ENCODE measurements at places on chromosomes 12 and 14.

DNA sequence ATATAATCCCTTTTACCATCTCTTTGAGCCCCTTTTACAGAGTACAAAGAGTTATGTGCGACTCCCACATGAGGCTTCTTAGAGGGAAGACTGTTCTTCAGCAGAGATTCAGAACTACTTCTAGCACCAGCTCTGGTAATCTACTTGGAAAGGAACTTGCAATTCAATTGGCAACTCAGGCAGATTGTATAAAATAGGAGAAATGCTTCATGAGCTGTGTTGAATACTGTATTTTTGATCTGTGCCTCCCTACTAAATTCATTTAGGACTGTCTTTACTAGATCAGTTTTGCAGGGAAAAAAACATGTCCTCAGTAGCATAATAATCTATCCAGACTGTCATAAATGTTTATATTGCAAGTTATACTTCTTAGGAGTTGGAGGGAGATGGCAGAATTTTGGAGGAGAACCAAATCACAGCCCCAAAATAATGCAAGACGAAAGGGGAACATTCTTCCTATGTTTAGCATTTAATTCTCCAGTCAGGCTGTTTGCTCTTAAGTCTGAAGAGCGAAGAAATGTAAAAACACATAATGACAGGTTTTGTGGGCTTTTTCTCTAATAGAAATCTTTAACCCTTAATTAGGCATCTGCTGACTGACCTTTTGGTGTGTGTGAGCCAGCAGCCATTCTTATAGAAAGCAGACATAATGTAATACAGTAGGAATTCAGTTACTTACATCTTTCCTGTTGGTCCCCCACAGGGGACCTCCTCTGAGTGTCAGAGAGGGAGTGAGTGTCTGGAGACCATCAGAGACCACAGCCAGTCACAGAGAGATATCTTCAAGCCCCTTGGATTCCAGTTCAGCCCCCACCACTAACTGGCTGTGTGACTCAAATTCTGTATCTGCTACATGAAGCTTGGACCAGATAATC, 3.9 kb downstream of the ANO4 start:
- peak; percentile 68 for DNase-seq

GRCh38 chr12:104909761-104910160, 48.3 kb downstream of the SLC41A2 start:
- no peak for DNase-seq

DNA sequence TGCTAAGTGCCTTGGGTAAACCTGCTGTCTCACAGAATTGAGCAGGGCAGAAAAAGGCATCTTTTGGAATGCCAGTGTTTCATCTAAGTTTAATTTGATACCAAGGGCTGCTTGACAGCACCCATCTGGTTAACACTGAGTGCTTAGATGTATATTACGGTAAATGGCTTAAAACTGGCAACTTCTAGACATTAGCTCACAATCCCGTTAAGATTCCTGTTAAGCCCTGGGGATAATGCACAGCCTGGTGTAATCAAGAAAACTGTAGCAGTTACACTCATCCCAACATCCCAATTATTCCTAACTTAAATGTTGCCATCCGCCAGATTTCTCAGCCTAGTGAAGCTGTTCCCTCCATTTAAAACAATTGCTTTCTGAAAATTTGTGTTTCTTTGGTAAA, 29.9 kb downstream of the PPFIBP1 start:
- no peak for DNase-seq

DNA sequence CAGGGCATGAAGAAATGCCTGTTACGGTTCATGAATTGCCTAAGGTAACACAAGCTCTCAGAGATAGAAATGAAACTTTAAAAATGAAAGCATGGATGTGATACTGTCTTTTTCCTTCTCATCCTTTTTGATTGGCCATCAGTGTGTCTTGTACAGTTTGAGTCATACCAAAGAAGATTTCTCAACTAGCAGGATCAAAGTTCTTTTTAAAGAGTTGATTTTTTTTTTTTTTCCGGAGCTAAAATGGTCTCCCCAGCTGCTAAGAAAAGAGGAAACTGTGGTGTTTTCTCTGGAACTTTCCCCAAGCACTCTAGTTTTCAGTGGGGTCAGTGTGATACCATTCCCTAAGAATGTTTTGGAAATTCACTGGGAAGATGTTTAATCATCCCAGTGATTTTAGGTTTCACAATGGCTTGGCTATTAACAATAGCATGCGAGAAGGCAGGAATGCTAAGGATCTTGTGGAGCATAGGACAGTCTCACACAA, 105.0 kb downstream of the ETNK1 start:
- DNase-seq, result peak; percentile 97

DNA sequence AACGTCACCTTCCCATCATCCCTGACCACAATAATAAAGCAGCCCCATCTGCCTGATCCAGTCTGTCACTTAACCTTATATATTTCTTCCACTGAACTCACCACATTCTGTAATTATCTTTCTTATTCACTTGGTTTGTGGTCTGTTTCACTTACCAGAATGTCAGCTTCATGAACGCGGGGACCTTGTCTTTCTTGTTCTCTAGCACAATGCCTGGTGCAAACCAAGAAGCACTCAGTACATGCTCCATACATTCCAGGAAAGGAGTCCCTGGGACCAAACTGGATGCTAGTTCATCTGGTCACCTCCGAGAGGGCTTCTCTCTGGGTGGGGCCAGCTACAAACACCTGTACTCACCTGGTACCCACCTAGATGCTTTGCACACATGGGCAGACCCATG, 17.4 kb upstream of the ANKRD33 start:
- no peak for DNase-seq

DNA sequence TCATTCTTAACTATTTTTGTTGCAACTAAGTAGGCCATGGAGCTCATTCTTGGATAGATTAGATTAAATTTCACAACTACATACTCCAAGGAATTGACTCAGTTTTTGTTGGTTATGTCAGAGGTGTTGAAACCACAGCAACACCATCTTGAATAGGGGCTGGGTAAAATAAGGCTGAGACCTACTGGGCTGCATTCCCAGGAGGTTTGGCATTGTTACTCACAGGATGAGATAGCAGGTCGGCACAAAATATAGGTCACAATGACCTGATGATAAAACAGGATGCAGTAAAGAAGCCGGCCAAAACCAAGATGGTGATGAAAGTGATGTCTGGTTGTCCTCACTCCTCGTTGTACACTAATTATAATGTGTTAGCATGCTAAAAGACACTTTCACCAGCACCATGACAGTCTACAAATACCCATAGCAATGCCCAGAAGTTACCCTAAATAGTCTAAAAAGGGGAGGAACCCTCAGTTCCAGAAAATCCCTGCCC, 20.9 kb downstream of the DMAC2L start:
- DNase-seq, result peak; percentile 90

GRCh38 chr14:71647086-71647784, 285.0 kb upstream of the RGS6 start:
- no peak for DNase-seq

GRCh38 chr12:72030277-72030676, 91.6 kb downstream of the TPH2 start:
- no peak for DNase-seq

DNA sequence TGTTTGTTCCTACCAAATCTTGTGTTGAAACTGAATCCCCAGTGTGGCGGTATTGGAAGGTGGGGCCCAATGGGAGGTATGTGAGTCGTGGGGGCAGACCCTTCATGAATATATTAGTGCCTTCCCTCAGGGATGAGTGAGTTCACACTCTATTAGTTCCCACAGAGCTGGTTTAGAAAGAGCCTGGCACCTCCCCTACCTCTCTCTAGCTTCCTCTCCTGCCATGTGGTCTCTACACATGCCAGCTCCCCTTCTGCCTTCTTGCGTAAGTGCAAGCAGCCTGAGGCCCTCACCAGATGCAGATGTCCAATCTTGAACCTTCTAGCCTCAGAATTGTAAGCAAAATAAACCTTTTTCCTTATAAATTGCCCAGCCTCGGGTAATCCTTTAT, 105.8 kb downstream of the SPTSSA start:
- DNase-seq, result no peak

DNA sequence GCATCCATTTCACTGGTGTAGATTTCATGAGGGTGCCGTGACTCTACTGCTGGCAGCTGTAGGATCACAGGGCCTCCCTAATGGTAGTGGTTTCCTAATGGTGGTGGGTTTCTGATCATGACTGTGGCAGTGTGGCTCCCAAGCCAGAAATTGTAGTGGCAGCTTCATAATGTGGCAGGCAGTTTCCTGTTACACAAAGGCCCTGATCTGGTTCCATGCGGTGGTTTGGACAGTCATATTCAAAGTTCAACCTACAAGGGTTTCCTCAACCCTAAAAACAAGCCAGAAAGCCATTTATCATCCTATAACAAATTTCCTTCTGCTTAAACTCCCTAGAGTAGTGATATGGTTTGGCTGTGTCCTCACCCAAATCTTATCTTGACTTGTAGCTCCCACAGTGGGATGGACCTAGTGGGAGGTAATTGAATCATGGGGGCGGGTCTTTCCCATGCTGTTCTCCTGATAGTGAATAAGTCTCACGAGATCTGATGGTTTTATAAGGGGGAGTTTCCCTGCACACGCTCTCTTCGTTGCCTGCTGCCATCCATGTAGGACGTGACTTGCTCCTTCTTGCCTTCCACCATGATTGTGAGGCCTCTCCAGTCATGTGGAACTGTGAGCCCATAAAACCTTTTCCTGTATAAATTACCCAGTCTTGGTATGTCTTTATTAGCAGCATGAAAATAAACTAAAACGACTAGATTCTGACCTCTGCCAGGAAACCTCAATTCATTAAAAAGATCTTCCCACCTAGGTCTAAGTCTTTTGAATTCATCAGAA, 257.1 kb downstream of the EFCAB11 start:
- no peak for DNase-seq

DNA sequence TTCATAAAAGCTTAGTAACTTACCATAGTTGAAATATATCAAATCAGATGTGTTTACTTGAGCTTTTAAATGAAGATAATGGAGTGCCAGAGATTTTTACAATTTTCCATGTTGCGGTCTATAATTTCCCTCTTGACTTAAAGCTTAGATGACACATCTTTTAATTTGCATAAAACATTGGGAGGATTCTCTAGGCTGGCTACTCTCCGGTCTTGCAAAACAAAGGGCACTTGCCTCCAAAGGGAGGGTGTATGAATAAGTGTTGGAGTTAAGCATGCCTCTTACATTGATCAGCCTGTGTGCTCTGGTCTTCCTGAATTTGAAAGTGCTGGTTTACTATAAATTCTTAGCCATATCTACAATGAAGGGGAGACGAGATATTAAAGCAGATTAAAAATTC, 336.4 kb upstream of the NAV3 start:
- no peak for DNase-seq

GRCh38 chr14:36771028-36771640, 109.5 kb downstream of the PAX9 start:
- no peak for DNase-seq

- DNase-seq, result no peak
These were observed 128.1 kb downstream of the PRKD1 start for GRCh38 chr14:29799464-29800095.

DNA sequence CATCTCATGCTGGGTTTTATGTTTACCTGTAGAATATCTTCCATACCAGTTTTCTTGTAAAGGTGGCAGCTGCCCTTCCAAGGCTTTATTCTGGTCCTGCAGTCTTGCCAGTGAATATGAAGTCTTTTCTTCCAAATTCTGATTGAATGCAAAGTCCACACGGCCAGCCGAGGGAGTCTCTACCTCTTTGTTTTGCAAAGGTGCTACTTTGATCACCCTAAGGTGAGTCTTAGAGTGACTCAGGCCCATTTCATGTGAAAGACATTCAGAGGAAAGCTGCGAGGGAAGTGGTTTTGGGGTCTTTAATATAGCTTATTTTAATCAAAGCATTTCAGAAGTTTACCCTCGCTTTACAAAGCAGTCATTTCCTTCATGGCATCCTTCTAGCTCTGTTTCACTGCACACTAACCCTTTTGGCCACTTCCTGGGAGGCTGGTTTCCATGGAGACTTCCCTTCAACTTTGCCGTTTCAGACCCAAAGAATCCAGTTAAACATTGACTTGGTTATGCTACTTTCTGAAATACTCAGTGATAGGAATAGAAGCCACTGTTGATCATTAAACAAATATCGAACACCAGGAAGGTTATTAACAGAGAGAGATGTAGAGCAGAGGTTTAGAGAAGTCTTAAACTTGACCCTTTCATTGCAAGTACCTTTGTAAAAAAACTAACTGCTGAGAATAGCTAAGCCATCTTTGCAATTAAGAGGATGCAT, at the start of gene CCDC198:
Gene CCDC198 (minus strand): TSS at position 391 of the 715 bp plus-strand sequence. CDS start 142 bp downstream, at position 249.
- peak; percentile 49 for DNase-seq

- DNase-seq, result no peak
These were observed 148.1 kb downstream of the KIF26A start for GRCh38 chr14:104286496-104286895.

GRCh38 chr12:83920821-83921547, 991.6 kb downstream of the SLC6A15 start:
- DNase-seq, result no peak

DNA sequence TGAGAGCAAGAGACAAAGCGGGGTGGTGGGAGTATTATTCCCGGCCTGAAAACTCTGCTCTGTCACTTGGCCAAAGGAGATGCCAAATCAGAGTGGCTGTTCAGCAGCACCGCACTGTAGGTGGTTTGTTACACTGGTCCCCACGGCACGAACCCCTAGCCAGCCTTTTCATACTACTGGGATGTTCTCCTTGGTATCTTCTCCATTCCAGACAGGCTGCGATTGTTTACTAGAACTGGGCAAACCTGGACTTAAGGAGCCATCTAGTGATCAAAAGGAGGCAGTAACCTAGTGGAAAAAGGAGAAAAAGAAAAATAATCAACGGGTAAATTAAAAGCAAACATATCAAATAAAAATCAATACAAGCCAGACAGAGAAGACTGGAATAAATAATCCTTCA, 58.9 kb upstream of the TMTC2 start:
- peak; percentile 37 for DNase-seq

GRCh38 chr14:22923746-22924145, 4.8 kb upstream of the RBM23 start:
- DNase-seq, result no peak

DNA sequence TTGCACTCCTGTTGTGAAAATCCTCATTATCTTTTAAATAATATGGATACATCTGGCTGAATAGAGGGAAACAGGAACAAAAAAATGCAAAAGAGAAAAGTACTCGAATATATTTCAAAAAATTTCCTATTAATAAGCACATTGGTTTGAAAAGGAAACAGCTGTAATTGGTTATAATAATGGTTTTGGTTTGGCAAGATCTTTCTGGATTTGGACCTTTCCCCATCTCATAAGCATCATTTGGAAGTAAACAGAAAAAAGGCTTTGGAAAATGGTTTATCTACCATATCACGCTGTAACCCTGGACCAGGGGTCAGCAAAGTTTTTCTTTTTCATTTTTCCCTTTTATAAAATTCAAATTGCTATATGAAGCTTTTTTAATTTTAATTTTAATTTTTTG, 2.8 kb upstream of the NINJ2 start:
- no peak for DNase-seq

- DNase-seq, result no peak
These were observed 15.0 kb downstream of the ACACB start for GRCh38 chr12:109131154-109132050.

GRCh38 chr12:78455991-78456390, 408.6 kb upstream of the SYT1 start:
- no peak for DNase-seq

GRCh38 chr14:102532204-102532658, 22.7 kb upstream of the ANKRD9 start:
- peak; percentile 33 for DNase-seq

GRCh38 chr14:63091394-63091996, 46.2 kb upstream of the KCNH5 start:
- DNase-seq, result no peak

Measured in fibroblast of skin of back (primary cell).